Activated CD4-positive, alpha-beta T cell treated with anti-CD3 and anti-CD28 coated beads, Interleukin-2, amount 10 ng/mL, durations not matched to agents 7 days and 5 days (primary cell): ENCODE measurements at places on chromosomes 1 and 21.

GRCh38 chr1:53031732-53032131, 30.3 kb upstream of the PODN start:
- no peak for DNase-seq
- H3K4me3 ChIP-seq = no peak overlapping the region
- no peaks in the 10 kb centered on the region for H3K27me3 ChIP-seq
- peaks cover 6% of the 10 kb centered on the region for H3K4me1 ChIP-seq

DNA sequence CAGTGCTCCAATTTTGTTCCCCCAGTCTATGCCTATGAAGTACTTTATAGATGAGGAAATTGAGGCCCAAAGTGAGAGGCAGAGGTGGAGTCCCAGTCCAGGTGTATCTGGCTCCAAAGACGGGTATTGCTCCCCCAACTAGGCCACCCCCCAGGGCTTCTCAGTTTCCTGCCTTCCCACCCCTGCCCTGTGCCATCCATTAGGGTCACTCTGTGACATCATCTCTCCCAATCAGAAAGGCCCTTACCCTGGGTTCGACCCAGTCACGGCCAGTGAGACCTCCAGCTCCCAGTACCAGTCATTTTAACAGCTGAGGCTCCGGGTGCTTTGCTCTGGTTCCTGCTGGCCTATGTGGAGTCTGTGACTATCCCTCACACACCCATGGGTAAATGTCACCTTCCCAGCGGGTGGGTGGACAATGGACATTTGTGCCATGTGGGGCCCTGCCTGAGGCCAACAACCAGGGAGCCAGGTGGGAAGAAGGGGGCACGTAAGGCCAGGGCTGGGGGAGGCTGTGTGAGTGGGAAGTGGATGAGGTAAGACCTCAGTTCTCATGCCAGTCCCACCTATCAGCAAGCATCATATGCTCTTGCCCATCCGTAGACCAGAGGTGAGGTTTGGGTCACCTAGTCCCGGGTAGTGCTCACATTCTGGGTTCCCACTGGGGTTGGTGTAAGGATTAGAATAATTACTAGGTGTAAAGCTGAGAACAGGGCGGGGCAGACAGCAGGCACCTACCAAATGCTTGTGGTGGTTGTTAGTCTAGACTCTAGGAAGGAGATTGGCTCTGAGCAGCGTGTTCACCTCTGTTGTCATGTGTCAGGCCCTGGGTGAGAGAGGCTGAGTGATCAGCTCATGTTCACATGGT, 685.9 kb downstream of the MATN1 start:
- peaks cover 2% of the 10 kb centered on the region for H3K27me3 ChIP-seq
- DNase-seq = no peak
- no peaks in the 10 kb centered on the region for H3K4me1 ChIP-seq
- H3K27ac ChIP-seq = no peak overlapping the region

GRCh38 chr1:105891308-105891707, 1165.2 kb upstream of the PRMT6 start:
- H3K27ac ChIP-seq = no peak overlapping the region
- no peaks in the 10 kb centered on the region for H3K36me3 ChIP-seq
- H3K4me3 ChIP-seq = no peak overlapping the region
- DNase-seq = no peak
- no peaks in the 10 kb centered on the region for H3K27me3 ChIP-seq

DNA sequence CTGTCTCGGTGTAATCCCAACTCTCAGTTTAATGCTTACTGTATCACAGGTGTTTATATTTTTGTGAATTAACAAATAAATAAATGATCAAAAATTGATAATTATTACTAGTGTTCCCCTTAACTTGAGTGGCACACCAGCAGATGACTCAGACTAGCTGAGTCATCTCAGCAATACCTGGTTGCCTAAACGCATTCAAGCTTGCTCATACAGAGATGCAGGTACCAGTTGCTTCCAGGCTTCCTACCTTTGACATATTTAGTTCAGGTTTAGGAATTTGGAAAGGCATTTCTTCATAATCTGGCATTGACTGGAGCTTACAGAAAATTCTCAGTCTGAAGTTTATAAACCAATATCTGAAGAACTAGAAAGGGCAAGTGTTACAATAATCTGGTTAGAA, 78.9 kb upstream of the LMO4 start:
- no peaks in the 10 kb centered on the region for H3K4me1 ChIP-seq
- peaks cover 11% of the 10 kb centered on the region for H3K27me3 ChIP-seq
- H3K36me3 ChIP-seq = no peaks in the 10 kb centered on the region
- no peak overlapping the region for H3K4me3 ChIP-seq
- DNase-seq = no peak

DNA sequence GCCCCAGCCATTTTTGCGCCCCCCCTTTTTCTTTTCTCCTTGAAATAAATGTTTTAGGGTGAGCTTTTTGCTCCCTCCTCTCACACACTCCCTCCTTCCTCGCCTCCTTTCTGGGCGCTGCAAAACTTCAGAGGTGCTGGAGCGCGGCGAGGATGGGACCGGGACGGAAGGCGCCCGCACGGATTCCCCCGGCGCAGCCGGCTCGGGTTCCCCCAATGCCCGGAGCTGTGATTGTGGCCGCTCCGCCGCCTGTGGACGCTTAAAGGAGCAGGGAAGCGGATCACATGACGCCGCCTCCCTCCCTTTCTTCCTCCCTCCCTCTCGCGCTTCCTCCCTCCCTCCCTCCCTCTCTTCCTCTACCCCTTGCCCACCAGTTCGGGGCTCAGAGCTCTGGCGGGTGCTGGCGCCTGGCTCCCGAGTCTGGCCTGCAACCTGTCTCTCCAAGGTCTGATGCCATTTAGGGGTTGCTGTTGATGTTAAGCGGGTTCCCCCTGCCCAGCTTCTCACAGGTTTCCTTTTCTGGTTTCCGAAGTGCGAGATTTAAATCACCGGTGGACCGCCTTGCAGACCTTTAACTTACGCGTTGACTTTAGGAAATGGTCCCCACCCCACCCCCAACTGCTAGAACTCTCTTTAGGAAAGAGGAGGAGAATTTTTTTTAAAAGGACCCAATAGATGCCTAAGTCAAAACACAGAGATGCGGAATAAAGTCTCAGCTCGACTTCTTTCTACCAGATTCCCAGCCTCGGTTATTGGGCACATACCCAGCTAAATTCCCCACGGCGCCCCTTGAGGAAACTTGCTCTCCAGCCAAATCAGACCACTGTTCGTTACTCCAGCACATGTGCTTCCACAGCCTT, at the start of gene WLS:
Gene WLS (minus strand): TSS at position 235 of the 860 bp plus-strand sequence. CDS start 224 bp downstream, at position 11.
- H3K4me1 ChIP-seq = peaks cover 14% of the 10 kb centered on the region
- DNase-seq = no peak
- no peak within 1 kb of the TSS for H3K4me3 ChIP-seq
- no peaks in the 10 kb centered on the region for H3K36me3 ChIP-seq
- H3K27ac ChIP-seq = no peak within 1 kb of the TSS

DNA sequence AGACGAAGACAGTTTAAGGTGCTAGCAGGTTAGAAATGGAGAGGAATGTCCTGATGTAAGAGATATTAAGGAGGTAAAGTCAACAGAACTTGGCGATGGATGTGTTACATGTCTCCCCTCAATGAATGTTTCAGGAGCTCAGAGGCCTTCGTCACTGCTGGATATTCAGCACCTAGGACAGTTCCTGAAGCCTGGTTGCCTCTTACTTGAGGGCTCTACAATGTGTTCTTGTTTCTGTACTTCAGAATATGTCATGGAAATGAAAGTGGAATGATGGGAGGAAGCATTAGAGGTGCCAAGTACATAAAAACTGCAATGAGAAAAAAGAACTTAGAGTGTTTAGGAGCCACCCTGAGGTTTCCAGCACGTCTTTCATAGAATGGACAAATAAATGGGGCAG, 17.7 kb downstream of the TNR start:
- H3K36me3 ChIP-seq = no peaks in the 10 kb centered on the region
- no peaks in the 10 kb centered on the region for H3K4me1 ChIP-seq
- peak; percentile 49 for DNase-seq
- no peak overlapping the region for H3K4me3 ChIP-seq

DNA sequence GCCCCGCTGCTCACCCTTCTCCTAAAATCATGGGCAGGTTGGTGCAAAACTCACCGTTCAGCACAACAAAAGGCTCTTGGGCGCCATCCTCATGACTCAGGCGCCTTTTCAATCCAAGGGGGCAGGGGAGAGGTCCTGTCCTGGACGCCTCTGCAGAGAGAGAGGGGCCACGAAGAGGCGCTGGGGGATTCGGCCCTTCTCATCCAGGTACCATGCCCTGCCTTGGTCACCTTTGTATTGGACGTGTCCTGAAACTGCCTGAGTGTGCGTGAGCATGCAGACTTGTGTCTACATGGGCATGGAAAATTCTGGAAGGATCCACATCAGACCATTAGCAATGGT, 53.5 kb downstream of the SLC37A1 start:
- DNase-seq = no peak
- H3K36me3 ChIP-seq = peaks cover 11% of the 10 kb centered on the region
- no peaks in the 10 kb centered on the region for H3K4me1 ChIP-seq

DNA sequence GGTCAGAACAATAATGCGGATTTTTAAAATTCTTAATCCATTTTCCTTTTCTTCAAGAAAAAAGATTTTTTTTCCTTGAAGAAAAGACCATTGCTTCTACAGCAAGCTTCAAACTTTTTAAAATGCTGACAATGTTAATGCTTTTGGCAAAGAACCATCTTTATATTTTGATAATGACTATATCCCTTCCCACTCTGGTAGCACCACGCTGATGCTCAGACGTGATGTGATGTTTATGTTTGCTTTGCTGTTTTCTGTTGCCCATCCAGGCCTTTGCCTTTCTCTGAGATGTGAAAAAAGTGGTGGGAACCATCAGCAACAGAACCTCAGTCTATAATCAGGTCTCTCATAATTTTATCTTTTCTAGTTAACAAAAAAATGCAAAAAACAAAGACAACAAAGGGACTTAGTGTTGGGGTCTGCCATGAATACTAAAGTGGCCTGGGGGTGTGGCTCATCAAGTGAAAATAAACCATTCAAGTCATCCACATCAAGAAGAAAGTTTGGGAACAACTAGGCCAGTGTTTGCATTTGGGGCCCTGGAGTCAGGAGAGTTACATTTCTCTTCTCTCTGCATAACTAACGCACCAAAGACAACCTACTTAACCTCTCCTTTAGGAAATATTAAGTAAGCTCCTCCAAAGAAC, 244.6 kb upstream of the DMRTA2 start:
- no peaks in the 10 kb centered on the region for H3K4me1 ChIP-seq
- no peak overlapping the region for H3K4me3 ChIP-seq
- H3K27me3 ChIP-seq = no peaks in the 10 kb centered on the region

DNA sequence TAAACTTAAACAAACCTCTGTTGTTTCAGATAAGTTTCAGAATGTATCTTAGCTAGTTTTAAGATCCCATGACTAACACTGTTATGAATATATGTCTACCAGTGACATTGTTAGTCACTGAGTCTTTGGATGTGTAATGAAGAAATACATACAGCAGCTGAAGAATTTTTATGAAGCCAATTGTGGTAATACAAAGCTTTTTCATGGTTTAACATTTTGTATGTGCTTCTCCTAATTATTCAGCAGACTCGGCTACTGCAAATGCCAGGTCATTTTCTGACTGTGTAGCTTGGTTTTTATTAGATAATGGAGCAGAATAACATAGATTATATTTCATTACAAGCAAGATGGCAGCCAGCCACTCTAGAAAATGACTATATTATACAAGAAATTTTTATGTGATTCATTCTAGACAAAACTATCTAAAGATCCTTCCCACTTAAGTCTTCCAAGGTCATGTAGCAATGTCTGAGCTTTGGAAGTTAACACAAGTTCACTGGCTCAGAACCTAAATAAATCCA, 147.8 kb downstream of the TNFSF18 start:
- peaks cover 39% of the 10 kb centered on the region for H3K4me1 ChIP-seq
- H3K27ac ChIP-seq = no peak overlapping the region
- no peak for DNase-seq
- H3K36me3 ChIP-seq = peaks cover 7% of the 10 kb centered on the region
- H3K4me3 ChIP-seq = no peak overlapping the region

DNA sequence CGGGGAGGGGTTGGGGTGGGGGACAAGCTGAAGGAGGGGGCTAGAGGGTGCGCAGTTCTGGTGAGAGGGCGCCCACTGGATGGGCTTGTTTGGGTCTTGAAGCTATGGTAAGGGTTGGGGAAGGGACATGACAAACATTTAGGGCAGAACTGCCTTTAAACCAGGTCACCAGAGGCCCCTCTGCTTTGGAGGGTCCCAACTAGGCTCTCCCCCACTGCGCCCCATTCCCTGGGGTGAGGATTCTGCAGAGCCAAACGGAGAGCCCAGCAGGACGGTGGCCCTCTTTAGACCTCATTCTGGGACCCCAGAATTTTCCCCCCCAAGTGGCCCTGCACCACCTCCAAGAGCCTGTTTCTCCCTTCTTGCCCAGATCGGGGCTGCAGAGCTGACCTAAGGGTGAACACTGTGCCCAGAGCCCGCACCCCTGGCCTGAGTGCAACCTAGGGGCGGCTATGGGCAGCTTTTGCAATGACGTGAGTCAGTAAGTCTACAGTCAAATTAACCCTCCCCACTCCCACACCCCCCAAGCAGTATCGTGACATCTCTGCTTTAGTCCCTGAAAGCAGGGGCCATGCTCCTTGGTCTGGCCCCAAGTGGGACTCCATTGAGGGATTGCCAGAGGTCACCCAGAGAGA, 593.8 kb downstream of the MATN1 start:
- H3K36me3 ChIP-seq = no peaks in the 10 kb centered on the region
- no peaks in the 10 kb centered on the region for H3K4me1 ChIP-seq
- H3K27ac ChIP-seq = no peak overlapping the region
- DNase-seq = no peak
- no peaks in the 10 kb centered on the region for H3K27me3 ChIP-seq
- no peak overlapping the region for H3K4me3 ChIP-seq

- H3K27me3 ChIP-seq = peaks cover 1% of the 10 kb centered on the region
- no peaks in the 10 kb centered on the region for H3K36me3 ChIP-seq
- no peak for DNase-seq
- H3K4me3 ChIP-seq = no peak overlapping the region
- no peaks in the 10 kb centered on the region for H3K4me1 ChIP-seq
- peak overlapping the region; percentile 44 for H3K27ac ChIP-seq
These were observed 17.9 kb upstream of the ZBTB21 start for GRCh38 chr21:42027822-42028765.

- no peak for DNase-seq
- no peak overlapping the region for H3K4me3 ChIP-seq
- peaks cover 38% of the 10 kb centered on the region for H3K36me3 ChIP-seq
- H3K4me1 ChIP-seq = no peaks in the 10 kb centered on the region
- H3K27me3 ChIP-seq = no peaks in the 10 kb centered on the region
These were observed 23.7 kb downstream of the SLC35A3 start for GRCh38 chr1:99993468-99993845.

- no peak for DNase-seq
- no peaks in the 10 kb centered on the region for H3K4me1 ChIP-seq
- peaks cover 36% of the 10 kb centered on the region for H3K27me3 ChIP-seq
- H3K36me3 ChIP-seq = no peaks in the 10 kb centered on the region
These were observed 40.7 kb downstream of the ARHGEF11 start for GRCh38 chr1:157004806-157005205.

- DNase-seq = no peak
- no peak overlapping the region for H3K4me3 ChIP-seq
- H3K4me1 ChIP-seq = peaks cover 8% of the 10 kb centered on the region
- peaks cover 5% of the 10 kb centered on the region for H3K27me3 ChIP-seq
- H3K36me3 ChIP-seq = no peaks in the 10 kb centered on the region
These were observed 4.2 kb downstream of the GJA4 start for GRCh38 chr1:34796990-34797389.

- H3K27me3 ChIP-seq = no peaks in the 10 kb centered on the region
- no peaks in the 10 kb centered on the region for H3K36me3 ChIP-seq
- no peak overlapping the region for H3K4me3 ChIP-seq
- peak; percentile 38 for DNase-seq
These were observed 77.6 kb upstream of the CHRM3 start for GRCh38 chr1:239308701-239309333.
